ENCODE measurements at places on chromosomes 2 and 18.
A peak's percentile ranks its signal among the peaks of the same experiment; 100 is the strongest.

- no peak for DNase-seq
Observed at GRCh38 chr18:74436158-74436769, 20.8 kb downstream of the DIPK1C start.

GRCh38 chr2:221060376-221060775, 511.7 kb downstream of the EPHA4 start:
- DNase-seq, result no peak

- no peak for DNase-seq
Observed at GRCh38 chr2:196546151-196546919, 93.2 kb upstream of the CCDC150 start.

- no peak for DNase-seq
Observed at GRCh38 chr18:48167897-48168253, 237.4 kb upstream of the SMAD2 start.

GRCh38 chr2:147479358-147479757, 365.5 kb upstream of the ACVR2A start:
- DNase-seq, result no peak

- no peak for DNase-seq
Observed at GRCh38 chr18:10454681-10455557, 484 bp downstream of the APCDD1 start.

GRCh38 chr2:187445051-187445450, 3.0 kb downstream of the CALCRL start:
- DNase-seq, result no peak

- DNase-seq, result no peak
Observed at GRCh38 chr2:209413311-209414014, 10.4 kb upstream of the MAP2 start.

DNA sequence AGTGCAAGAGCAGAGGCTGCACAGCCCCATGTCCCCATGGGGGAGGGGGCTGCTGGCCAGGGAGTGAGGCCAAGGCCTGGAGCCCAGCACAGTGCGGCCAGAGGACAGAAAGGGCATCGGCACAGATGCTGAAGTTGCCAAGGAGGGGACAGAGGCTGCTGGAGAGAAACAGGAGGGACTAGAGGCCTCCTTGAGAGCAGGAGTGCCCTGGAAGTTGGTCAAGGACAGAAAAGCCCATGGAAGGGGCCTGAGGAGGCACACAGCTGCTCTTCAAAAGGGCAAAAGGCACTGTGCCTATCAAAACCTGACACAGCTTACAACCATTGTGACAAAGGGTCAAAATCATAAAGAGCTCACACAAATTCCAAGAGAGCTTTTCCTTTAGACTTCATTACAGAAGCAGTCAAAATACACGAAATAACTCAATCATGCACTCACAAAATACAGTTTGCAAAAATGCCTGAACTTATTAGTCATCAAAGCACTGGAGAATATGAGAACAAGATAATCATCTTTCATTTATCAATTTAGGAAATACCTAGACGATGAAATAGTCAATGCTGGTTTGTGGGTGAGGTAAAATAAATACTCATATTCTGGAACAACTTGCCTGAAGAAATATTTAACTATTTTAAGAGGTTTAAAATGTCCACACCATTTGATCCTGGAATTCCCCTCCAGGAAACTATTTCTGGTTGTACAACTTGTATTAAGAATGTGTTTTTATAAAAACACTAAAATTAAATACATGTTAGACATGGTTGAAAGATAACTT, 79.6 kb downstream of the USP40 start:
- DNase-seq, result peak; percentile 69

DNA sequence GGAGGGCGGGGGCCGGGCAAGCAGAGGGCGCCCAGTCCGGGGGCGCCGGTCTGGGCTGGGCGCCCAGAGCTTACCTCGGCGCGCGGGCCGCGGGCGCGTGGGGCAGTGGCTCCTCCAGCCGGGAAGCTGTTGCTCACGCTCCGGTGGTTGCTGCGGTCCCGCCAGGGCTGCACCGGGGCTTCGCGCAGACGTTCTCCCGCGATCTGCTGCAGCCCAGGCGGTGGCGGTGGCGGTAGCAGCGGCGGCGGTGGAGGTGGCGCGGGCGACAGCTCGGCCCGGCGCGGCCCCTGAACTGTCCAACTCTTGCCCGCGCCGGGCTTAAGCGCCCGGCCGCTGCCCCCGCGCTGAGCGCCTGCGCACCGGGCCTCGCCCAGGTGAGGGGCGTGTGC, 391 bp downstream of the ZNF385B start:
- no peak for DNase-seq

DNA sequence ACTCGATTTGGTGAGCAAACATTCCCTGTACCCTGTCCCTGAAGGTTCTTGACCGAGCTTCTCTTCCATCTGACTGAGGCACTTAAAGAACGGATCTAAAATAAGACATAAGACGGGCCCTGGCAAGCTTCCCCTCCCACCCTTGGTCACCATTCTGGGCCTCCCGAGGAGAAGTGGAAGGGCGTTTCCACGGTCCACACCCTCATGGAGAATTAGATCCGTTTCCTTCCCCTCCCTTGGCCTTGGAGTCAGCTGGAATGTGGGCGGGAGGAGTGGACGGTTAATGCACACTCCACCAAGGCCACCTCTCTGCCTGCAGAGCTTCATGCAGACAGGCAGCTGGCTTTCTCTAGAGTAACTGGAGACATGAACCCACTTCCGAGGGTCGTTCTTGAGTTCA, 257.3 kb upstream of the APCDD1 start:
- DNase-seq, result no peak

- DNase-seq, result no peak
Observed at GRCh38 chr18:47490882-47491281, 239.4 kb upstream of the SKOR2 start.

DNA sequence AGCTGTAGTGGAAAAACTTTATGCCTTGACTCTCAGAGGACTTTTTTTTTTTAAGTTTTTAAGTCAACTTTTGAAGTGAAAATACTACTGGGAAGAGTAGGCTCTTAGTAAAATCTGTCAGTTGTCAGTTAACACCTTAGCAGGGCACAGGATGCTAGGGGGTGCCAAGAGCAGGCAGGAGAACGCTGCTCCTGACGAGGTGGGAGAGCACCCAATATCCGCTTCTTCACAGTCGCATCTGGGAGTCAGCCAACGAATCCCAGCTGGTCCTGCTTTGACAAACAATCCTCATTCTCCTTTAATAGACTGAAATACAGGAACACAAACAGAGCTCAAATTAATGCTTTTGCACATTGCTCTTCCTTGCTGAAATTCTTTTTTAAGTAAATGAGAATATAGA, 709.5 kb upstream of the ACVR2A start:
- DNase-seq, result no peak

DNA sequence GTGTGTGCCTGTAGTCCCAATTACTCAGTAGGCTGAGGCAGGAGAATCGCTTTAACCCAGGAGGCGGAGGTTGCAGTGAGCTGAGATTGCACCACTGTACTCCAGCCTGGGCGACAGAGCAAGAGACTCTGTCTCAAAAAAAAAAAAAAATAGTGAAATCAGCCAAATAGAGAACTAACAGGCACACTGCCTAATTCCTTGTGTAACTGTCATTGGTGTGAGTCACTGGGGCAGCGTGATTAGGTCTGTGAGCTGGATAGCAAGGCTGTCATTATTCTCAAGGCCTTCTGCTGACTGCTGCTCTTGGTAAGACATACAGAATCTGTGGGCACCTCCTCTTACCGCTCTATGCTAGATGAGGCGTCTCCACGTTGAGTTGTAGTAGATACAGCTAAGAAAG, 270.3 kb downstream of the NEDD4L start:
- peak; percentile 95 for DNase-seq

DNA sequence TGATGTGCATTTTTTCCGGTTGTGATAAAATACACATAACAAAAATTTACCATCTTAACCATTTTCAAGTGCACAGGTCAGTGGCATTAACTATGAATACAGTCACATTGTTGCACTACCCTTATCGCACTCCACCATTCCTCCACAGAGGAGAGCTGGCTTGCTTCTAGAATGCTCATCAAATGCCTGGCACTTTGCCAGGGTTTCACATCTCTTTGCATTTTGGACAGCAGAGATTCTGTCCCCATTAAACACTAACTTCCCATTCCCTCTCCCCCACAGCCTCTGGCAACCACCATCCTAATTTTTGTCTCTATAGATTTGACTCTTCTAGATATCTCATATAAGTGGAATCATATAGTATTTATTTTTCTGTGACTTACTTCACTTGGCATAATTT, 165.0 kb downstream of the ASB1 start:
- DNase-seq, result no peak

DNA sequence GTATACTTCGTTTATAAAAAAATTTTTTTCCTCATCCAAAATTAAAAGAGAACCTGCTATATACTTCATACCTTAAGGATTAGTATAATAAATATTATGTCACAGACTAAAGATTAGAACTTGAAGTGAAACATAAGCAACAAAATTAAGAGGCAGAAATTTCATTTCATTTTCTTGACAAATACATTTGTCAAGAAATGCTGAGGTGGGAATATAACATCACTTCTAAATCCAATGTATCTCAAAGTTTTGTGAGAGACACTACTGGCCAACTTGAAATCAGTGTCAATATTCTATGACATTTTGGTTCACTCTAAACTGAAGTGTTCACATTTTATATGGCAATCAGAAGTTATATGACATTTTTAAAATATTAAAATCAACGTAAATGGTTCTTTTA, 43.8 kb downstream of the SCRN3 start:
- DNase-seq, result no peak

DNA sequence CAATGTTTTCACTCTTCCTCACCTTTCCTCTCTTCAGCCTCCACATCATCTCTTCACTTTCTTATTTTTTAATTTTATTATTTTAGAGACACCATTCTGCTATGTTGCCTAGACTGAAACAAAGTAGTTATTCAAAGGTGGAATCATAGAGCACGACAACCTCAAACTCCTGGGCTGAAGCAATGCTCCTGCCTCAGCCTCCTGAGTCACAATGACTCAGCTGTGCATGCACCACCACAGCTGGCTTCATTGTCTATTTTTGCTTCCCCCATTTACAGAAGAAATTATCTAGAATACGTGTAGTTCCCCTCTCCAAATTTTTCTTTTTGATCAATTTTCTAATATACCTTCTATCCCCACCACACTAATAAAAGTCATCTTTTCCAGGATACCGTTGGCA, 911.5 kb upstream of the SOX11 start:
- DNase-seq, result peak; percentile 12

DNA sequence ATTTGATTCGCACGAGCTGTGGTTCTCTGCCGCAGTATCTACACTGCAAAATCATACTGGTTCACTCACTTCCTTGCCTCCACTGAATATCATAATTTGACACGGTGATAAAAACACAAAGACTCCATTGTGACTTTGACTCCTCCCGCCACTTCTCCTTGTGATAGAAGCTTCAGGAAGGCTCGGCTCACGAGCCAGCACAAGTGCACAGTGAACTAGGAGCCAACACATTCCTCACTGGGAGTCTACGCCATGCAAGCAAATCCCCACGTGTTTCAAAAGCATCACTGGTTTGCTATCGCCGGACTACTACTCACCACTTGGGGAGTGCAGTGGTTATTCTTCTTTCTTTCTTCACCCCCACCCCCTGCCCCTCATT, 293.3 kb upstream of the PARD3B start:
- no peak for DNase-seq

GRCh38 chr18:68611311-68611710, 103.6 kb downstream of the TMX3 start:
- DNase-seq, result no peak

- no peak for DNase-seq
Observed at GRCh38 chr2:5491523-5491922, 200.7 kb upstream of the SOX11 start.

DNA sequence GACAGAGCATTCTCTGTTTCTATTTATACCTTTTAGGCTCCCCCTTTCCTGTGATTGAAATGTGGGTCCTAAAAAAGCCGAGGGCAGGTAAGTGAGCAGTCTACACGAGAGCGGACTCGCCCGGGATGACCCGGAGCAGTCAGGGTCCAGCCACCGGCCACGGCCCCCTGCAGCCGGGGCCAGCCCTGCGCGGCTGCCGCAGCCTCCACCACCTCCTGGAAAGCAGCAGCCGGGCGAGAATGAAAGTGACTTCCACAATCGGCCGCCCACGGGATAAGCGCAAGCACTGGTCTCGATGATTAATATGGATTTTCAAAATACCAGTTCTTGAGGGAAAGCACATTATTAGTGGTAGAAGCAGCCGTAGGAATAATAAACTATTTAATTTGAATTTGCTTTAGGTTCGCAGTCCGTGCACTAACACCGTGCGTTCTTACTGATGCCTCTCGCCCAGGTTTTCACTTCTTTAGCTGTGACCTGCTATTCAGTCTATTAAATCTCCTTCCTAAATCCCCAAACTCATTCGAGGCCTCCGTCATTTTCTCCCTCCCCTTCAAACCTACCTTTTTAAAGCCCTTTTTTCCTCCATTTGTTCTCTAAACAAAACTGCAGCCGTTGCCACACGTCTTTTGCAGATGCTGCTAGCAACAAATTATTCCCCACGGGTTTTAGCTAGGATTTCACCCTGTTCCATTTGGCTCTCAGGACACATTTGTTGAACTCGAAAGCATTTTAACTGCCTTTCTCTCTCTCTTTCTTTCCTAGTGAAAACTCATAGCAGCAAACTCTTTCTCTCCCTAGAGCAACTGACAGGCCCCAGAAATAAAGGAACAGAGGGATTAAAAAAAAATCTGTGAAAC, 1015.1 kb upstream of the PIK3C3 start:
- no peak for DNase-seq

GRCh38 chr2:70527447-70528080, 26.1 kb downstream of the TGFA start:
- no peak for DNase-seq

GRCh38 chr2:179770029-179770428, 91.4 kb downstream of the ZNF385B start:
- DNase-seq, result no peak

DNA sequence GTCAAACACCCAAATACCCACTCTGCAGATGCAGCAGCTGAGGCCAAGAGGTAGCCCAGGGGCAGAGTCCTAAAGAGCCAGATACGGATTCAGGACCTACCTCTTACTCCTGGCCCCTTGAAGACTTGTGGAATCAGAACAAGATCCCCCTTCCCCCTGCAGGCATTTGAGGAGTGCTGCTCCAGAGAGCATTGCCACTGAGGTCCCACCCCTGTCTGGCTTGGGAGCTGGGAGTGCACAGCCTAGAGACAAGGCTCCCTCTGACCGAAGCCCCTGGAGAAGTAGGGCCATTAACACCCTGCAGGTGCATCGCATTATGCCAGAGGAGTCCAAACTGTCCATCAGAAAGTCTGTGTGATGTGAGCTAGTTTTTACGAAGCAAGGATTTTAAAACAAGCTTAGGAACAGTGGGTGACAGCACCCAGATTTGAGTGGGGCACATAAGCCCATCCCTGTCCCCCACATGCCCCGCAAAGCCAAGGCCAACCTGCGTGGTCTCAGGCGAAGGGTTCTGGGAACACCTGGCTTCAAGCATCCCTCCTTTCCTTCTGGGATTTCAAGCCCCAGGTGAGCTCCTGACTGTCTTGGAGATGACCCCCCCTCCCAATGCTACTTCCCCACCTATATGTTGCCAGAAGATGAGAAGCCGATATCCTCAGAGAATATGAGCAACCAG, 48.4 kb downstream of the MTERF4 start:
- no peak for DNase-seq

- no peak for DNase-seq
Observed at GRCh38 chr18:10732990-10733389, 207.2 kb downstream of the NAPG start.

- DNase-seq, result no peak
Observed at GRCh38 chr2:240622060-240622411, 3.2 kb upstream of the GPR35 start.

Measured in brain microvascular endothelial cell (primary cell).